Activated CD8-positive, alpha-beta memory T cell treated with anti-CD3 and anti-CD28 coated beads, Interleukin-2, amount 10 ng/mL, durations not matched to agents 7 days and 5 days (primary cell): ENCODE measurements at places on chromosomes 1 and 21. TPM values are rescaled to one million over a fixed set of nuclear protein-coding genes. Genes with fewer than 3 reads are reported as not detected.

The RNU1-4 gene
- 922 TPM for total RNA-seq

The DNALI1 gene
- total RNA-seq, result 0.26 TPM

The TTC22 gene
- 17.9 TPM for total RNA-seq

The OR10Z1 gene
- total RNA-seq, result not detected

The SLC5A9 gene
- not detected for total RNA-seq

The ARMH1 gene
- 17.2 TPM for total RNA-seq

The SF3B4 gene
- total RNA-seq, result 79.4 TPM

The OR2L2 gene
- total RNA-seq, result 0.23 TPM
